ENCODE measurements at places on chromosomes 11 and 22. TPM values are rescaled to one million over a fixed set of nuclear protein-coding genes. Genes with fewer than 3 reads are reported as not detected.

DHCR7 gene
- total RNA-seq: 115 TPM

DNA sequence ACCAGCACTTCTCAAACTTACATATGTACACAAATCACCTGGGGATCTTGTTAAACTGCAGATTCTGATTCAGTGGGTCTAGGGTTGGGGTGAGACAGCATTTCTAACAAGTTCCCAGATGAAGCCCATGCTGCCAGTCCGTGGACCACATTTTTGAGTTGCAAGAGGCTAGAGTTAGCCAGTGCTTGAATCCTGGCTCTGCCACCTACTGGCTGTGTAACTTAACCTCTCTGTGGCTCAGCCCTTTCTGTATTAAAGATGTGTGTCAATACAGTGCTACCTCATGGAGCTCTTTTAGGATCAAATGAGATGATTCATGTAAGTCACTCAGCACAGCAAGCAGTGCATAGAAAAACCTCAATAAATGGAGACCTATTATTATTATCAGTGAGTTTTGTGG, 90.2 kb upstream of the ISX start:
- H3K4me3 ChIP-seq: no peak overlapping the region
- no peaks in the 10 kb centered on the region for H3K4me1 ChIP-seq
- no peak overlapping the region for H3K27ac ChIP-seq
- no peak for DNase-seq

GRCh38 chr11:74427384-74427886, 29.2 kb upstream of the PGM2L1 start:
- H3K27ac ChIP-seq: no peak overlapping the region
- no peaks in the 10 kb centered on the region for H3K36me3 ChIP-seq
- H3K4me1 ChIP-seq: no peaks in the 10 kb centered on the region
- H3K27me3 ChIP-seq: no peaks in the 10 kb centered on the region

- peaks cover 23% of the 10 kb centered on the region for H3K4me1 ChIP-seq
- H3K27ac ChIP-seq: peak overlapping the region; percentile 8
- H3K4me3 ChIP-seq: no peak overlapping the region
- DNase-seq: no peak
- H3K27me3 ChIP-seq: no peaks in the 10 kb centered on the region
Observed at GRCh38 chr22:50206599-50206998, 5.8 kb downstream of the SELENOO start.

DNA sequence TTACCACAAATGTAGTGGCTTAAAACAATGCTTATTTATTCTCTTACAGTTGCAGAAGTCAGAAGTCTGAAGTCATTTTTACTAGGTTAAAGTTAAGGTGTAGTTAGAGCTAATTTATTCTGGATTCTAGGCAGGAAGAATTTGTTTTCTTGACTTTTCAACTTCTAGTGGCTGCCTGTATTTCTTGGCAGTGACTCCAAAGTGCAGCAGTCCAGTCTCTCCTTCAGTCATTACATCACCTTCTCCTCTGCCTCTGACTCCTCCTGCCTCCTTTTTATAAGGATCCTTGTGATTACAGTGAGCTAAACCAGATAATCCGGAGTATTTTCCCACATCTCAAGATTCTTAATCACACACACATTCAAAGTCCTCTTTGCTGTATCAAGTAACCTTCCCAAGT, 581.4 kb downstream of the KCNA4 start:
- no peak overlapping the region for H3K27ac ChIP-seq
- no peaks in the 10 kb centered on the region for H3K36me3 ChIP-seq
- no peak for DNase-seq
- no peaks in the 10 kb centered on the region for H3K4me1 ChIP-seq
- H3K4me3 ChIP-seq: no peak overlapping the region

TRPM5 gene
- 0.07 TPM for total RNA-seq

GRCh38 chr22:43798492-43798891, 13.6 kb downstream of the EFCAB6 start:
- H3K36me3 ChIP-seq: no peaks in the 10 kb centered on the region
- DNase-seq: no peak
- H3K4me3 ChIP-seq: no peak overlapping the region
- no peaks in the 10 kb centered on the region for H3K4me1 ChIP-seq

- no peak overlapping the region for H3K4me3 ChIP-seq
- DNase-seq: no peak
- no peak overlapping the region for H3K27ac ChIP-seq
- no peaks in the 10 kb centered on the region for H3K27me3 ChIP-seq
- no peaks in the 10 kb centered on the region for H3K4me1 ChIP-seq
Observed at GRCh38 chr11:123330471-123330870, 99.6 kb upstream of the GRAMD1B start.

GRCh38 chr22:41181349-41182241, 23.5 kb upstream of the L3MBTL2 start:
- H3K4me1 ChIP-seq: no peaks in the 10 kb centered on the region
- no peaks in the 10 kb centered on the region for H3K27me3 ChIP-seq
- no peak for DNase-seq
- H3K36me3 ChIP-seq: peaks cover 20% of the 10 kb centered on the region
- H3K4me3 ChIP-seq: no peak overlapping the region

PRRG4 gene
- total RNA-seq: 5.4 TPM
